ENCODE measurements at places on chromosomes 13 and 19.

DNA sequence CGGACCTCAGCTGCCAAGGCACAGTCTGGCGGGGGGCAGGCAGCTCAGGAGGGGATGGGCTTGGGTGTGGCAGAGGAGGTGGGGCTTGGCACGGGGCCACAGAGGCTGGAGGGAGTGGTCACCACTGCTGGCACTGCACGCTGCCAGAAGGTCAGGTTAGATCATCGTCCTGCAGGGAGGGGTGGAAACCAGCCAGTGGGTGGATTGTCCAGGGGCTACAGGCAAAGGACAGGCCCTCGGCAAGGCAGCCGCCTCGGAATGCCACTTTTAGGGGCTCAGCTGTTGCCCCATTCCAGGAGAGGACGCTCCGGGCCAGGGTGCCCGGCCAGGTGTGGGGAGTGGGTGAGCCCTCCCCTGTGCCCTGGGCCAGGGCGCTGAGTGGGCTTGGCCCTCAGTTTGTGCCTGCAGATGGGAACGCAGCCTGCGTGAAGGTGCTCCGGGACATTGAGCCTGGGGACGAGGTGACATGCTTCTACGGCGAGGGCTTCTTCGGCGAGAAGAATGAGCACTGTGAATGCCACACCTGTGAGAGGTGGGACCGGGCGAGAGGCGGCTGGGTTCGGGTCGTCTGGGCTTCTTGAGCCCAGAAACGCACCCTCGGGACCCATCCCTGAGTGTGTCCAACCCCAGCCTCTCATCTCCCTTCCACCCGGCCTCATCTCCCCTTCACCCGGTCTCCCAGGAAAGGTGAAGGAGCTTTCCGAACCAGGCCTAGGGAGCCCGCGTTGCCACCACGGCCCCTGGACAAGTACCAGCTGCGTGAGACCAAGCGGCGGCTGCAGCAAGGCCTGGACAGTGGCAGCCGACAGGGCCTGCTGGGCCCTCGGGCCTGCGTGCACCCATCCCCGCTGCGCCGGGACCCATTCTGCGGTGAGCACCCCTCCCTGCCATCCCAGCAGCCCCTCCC lies 6.4 kb downstream of the KMT5C start:
- no peak for DNase-seq

GRCh38 chr13:27728271-27728670 lies 64.0 kb upstream of the GSX1 start:
- no peak for DNase-seq

DNA sequence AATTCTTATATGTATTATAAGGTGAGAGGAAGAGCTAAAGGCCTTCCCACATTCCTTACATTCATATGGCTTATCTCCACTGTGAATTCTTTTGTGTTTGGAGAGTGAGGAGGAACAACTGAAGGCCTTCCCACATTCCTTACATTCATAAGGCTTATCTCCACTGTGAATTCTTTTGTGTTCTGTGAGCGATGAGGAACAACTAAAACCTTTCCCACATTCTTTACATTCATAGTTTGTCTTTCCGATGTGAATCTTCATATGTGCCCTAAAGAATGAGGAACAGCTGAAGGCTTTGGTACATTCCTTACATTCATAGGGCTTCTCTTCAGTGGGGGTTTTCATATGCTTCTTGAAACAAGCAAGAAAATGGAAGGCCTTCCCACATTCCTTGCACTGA lies 13.3 kb downstream of the ZNF699 start:
- DNase-seq = no peak

GRCh38 chr19:47377208-47377701 lies 28.1 kb downstream of the DHX34 start:
- no peak for DNase-seq

DNA sequence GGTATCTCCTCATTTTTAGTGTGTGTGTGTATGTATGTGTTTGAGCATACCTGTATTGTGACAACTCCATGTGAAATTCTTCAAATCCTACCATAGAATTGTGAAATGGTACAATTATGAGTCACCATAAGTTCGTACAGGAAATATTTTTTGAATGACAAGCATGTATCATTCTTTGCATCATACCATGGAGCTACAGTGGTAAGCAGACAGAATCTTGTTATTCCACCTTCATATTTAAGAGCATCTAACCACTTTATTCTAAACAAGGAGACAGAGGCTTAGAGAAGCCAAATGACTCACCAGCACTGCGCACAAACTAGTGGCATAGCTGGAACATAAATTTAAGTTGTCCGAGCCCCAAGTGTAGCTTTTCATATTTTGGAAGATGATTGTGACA lies 4.5 kb upstream of the EPSTI1 start:
- no peak for DNase-seq

DNA sequence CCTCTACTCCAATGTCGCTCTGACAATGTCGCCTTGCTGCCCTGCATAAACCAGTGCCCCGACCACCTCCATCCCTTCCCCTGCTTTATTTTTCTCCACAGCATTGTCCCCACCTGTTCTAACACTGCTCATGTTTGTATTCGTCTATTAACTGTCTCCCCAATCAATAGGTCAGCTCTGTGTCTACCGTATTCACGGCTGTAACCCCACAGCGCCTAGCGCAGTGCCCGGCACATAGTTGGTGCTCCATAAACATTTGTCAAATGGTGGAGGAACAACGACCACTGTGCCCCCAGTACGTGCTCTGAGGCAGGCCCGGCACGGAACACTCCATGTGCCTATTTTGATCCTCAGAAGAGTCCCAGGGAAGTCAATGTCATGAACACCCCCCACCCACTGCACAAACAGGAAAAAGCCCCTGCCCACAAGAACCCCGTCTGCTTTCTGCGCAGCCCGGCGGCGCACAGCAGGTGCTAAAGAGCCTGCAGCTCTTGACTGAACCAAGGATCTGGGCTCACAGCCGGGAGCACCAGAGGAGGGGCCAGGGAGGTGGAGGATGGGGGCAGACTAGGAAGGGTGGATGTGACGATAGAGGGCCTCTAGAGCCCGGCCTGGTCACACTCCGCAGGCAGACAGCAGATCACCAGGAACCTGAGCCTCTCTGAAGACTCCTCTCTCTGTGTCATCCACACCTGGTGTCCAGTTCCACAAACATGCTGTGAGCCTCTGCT lies 1.8 kb upstream of the CEACAM16 start:
- peak; percentile 91 for DNase-seq

GRCh38 chr19:51986309-51987291 lies at the start of gene ZNF350:
TSS of gene ZNF350 (minus strand) at chr19:51986840. CDS start at chr19:51974360, 12,480 bp downstream.
- DNase-seq = peak; percentile 8

- DNase-seq = no peak
Measured at GRCh38 chr13:94595001-94595949, 677 bp downstream of the TGDS start.

DNA sequence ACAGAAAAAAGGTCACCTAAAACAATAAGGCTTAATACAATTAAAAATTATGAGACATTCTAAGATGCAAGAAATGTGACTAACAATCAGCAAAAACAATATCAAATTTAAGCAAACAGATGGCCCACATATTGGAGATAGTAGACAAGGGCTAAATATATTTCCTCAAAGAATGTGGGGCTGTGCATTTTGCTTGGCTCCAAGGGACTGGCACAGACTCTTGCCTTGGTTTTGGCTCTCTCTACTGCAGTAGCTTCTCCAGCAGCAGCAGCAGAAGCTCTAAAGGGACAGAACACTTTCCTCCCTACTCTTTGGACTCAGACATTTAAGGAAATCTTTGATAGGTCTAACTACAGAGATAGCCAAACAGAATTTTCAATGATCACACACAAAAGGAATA lies 38.2 kb upstream of the ZNF780A start:
- DNase-seq = no peak

DNA sequence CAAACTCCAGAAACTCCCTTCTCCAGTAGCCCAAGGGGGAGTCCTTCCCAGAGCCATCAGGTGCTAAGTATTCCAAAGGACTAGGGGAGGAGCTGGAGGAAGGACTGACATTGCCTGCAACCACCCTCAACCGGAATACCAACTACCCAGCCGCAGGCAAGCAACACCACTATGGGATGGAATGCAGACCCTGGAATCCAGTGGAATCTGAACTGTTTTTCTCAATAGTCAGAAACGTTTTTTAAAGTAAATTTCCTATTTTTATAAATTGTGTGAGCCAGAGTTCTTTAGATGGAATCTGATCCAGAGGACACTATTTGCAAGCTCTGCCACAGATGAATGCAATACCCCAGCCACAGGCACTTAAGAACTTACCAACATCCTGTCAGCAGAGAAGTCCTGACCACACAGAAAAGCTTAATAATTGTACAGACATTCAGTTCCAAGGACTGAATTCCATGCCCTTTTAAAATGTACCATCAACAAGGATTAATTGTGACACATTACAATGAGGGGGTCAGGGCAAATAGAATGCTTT lies 92.1 kb downstream of the USP12 start:
- DNase-seq = no peak

- DNase-seq = no peak
Measured at GRCh38 chr13:45332036-45332830, 8.8 kb downstream of the TPT1 start.

GRCh38 chr19:16027528-16027927 lies 48.8 kb upstream of the TPM4 start:
- no peak for DNase-seq

GRCh38 chr19:10018263-10018662 lies 5.0 kb downstream of the RDH8 start:
- DNase-seq = no peak

All from SHP77 treated with DMSO at 0.1 percent for 48 hours (cell line).